ENCODE measurements at places on chromosomes 3 and 15.
A peak's percentile ranks its signal among the peaks of the same experiment; 100 is the strongest.

DNA sequence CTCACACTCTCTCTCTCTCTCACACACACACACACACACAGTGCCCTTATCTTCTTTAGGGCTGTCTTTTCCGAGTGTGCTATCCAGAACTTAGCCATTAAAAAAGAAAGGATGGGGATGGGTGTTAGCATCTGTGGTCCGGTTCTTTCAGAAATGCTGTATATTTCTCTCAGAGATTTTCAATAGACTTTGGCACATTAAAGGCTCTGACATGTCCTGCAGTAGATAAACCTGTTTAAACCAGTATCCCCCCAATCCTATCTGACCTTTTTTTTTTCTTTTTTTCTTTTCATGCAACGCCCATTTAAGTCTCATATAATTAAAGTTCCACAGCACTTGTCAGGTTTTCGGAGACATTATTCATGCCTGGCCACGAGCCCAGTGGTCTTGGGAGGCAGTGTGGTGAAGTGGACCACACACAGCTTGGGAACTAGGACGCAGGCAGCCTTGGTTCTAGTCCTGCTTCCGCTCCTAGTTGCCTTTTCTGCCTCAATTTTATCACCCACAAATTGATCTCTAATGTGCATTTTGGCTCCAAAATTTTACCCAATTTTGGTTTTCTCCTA, 13.3 kb downstream of the CAV3 start:
- DNase-seq, result no peak

DNA sequence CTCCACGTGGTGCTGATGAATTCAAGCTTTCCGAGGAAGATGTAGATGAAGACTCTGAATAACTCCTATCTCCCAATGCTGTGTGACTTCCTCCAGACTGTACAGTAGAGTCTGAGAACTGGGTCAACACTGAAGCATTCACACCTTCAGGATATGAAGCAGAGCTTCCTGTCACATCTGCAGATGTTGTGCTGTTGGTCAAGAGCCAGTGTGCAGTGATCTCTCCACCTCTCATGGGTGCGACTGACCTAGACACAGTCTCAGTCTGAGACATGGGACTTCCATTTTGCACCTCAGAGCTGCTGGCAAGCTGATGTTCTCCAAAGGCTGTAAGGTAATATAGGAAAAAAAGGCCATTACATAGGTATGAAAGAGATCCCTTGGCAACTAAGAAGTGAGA, 36.5 kb downstream of the HEG1 start:
- no peak for DNase-seq

GRCh38 chr15:99702895-99703602, 30.2 kb downstream of the LYSMD4 start:
- no peak for DNase-seq

- no peak for DNase-seq
These were observed 200.8 kb upstream of the STRIT1 start for GRCh38 chr3:155494332-155494731.

- DNase-seq, result no peak
These were observed 342.8 kb downstream of the ERC2 start for GRCh38 chr3:56125358-56126005.

- DNase-seq, result no peak
These were observed 29.2 kb downstream of the SLC6A11 start for GRCh38 chr3:10845001-10845761.

DNA sequence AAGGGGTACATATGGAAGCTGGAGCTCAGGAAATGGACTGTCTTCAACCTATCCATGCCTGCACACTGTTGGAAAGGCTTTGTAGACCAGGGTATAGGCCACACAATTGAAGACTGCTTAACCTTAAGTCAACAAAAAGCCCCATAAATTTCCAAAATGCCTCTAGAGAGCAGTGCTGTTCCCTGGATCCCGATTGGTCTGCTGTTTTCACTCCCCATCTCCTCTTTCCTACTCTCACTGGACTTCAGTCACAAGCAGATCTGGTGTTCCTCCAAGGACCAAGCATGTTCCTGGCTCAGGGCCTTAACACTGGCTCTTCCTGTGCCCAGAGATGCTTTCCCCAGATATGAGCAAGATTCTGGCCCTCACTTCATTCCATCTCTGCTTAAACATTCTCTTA, 22.8 kb upstream of the LRRC34 start:
- no peak for DNase-seq

- no peak for DNase-seq
These were observed 372.7 kb downstream of the EDEM1 start for GRCh38 chr3:5560199-5560598.

- DNase-seq, result no peak
These were observed 213.4 kb downstream of the ZBBX start for GRCh38 chr3:167166594-167167253.

DNA sequence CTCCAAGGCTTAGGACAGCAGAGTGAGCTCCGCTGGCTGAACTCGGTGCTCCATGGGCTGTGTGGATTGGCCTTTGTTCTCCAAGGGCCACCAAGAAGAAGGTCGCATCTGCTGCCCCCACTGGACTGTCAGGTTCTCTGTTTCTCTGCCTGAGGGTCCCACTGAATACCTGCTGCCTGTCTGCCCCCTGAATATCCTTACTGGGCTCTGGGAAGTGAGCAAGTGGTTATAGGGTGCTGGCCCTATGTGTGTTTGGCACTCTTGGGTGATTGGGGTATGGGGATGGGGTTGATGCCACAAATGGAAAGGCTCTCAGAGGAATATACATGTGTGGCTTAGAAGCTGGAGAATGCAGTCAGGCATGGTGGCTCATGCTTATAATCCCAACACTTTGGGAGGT, 82.3 kb downstream of the THSD4 start:
- no peak for DNase-seq

- no peak for DNase-seq
These were observed 722 bp upstream of the CYP8B1 start for GRCh38 chr3:42876401-42876800.

DNA sequence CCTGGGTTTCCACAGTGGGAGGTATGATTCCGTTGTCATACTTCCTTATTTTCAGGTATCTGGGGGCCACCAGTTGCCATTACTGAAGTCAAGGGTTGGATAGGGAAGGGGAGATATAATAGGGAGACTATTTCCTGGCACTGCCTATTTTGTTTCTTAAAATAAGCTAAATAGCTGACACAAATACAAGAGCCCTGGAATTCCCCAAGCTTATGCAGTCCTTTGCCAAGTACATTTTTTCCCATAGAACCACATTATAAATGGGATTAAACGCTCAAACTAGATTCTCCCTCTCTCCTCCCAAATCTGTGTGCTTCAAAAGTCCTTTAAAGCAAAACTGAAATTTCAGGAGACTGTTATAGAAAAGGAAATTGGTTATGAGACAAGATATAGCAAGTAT, 68.7 kb downstream of the AP4E1 start:
- no peak for DNase-seq

DNA sequence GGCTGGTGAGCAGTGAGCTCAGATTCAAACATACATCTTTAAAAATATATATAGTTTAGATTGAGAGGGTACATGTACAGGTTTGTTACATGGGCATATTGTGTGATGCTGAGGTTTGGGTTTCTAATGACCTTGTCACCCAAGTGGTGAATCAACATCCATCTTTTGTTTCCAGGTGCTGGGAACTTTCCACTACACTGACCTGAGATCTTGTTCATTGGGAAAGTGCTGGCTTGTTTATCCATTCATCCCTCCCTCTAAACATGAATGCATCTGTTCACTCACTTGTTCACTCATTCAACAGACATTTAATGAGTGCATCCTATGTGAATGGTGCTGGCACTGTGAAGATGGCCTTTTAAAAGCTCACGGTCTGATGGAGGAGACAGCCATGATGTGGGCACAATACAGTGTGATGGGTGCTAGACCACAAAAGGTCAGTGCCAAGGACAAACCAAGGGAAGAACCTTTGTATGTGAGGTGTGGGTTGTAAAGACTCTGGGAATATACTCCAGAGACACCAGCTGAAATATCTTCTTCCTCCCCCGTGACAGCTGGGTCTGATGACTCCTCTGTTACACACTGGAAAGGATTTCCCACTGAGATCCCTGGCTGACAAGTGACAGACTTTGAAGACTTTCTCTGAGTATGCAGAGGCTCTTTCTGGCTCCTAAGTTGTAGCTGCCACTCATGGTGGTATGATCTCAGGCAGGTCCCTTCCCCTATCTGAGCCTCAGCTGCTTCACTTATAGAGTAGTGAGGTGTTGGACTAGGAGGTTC, 16.2 kb upstream of the ITGA11 start:
- DNase-seq, result peak; percentile 6

DNA sequence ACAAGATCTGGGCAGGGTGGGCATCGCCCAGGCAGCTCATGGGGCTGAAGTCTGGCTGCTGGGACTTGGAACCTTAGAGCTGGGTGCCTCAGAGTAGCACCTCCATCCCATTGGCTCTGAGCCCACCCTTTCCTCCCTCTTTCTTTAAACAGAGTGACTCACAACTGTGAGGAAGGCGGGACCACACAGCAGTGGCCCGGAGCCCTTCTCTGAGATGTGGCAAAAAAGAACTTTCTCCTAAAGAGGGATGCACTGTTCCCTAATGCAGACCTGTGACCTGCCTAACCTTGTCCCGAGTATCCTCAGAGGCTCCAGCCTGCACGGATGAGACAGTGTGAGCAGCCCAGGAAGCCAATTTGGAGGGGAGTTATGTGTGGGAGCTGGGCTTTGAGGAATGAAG, 23.6 kb downstream of the PRR20G start:
- no peak for DNase-seq

GRCh38 chr3:78845605-78846004, 922.2 kb downstream of the ROBO1 start:
- no peak for DNase-seq

DNA sequence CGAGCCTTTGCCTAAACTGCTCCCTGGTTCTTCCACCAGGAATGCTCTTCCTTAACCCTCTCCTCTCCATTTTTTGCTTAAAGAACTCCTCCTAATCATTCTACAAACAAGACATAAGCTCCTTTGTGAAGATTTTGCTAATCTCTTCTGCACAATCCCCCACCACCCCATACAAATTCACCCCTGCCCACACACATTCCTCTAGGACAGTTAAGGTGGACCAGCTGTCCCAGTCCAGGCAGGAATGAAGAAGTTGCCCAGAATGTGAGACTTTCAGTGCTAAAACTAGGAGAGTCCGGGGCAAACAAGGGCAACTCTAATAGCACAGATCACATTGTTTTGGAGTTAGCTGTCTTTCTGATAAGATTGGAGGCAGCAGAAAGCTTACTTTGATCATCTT, 13.9 kb upstream of the FAM174B start:
- DNase-seq, result no peak

GRCh38 chr3:38579551-38580449, 69.7 kb downstream of the SCN5A start:
- DNase-seq, result peak; percentile 56

DNA sequence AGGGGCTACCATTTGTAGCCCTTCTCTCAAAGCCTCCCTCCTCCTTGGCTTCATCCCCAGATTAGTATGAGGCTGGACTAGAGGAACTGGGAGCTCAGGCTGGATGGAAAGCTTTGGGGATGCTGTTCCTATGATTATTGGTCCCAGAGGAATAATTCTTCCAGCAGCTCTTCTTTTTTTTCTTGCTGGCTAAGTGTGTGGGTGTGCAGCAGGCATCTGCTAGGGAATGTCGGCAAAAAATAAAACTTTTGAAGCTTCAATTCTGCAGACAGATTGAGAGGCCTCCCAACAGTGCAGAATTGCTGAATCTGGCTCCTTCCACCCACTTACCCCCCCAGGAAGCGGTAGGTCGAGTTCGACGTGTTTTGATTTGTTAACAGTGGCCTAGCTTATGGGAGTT, 138.5 kb upstream of the ANKRD28 start:
- DNase-seq, result no peak

- DNase-seq, result no peak
These were observed 52.7 kb downstream of the COL6A6 start for GRCh38 chr3:130569461-130570365.

DNA sequence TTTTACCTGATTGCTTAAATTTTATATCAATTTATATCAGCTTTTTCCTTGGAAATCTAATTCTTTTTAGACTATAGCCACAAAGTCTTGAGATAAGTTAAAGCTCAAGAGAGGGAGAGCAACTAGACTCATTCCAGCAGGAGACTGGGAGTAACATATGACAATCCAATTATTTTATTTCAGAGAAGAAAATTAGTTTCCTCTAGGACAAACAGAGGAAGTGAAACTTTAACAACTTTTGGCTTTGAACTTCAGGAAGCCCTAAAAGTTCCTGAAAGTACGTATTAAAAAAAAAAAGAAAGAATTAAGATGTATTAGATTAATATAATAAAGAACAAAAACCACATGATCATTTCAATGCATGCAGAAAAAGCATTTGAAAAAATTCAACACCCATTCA, 13.9 kb upstream of the UBE2E2 start:
- no peak for DNase-seq

DNA sequence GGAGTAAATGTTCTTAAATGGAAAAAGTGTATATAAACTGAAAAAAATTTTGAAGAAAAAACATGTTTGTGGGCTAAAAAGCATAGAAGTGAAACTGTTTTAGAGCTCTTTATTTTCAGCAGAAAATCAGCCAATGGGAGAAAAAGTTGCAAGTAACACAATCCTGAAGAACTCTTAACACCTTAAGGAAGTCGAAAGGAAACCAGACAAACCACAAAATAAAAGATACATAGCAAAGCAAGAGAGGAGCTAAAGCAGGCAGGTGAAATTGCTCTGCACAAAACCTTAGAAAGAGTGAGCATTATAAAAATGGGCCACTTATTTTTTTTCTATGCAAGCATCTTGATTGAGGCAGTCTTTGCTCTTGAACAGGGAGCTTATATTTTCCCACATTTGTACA, 300.5 kb downstream of the RAP2B start:
- no peak for DNase-seq

- DNase-seq, result no peak
These were observed 269.2 kb downstream of the SQOR start for GRCh38 chr15:45904019-45904418.

DNA sequence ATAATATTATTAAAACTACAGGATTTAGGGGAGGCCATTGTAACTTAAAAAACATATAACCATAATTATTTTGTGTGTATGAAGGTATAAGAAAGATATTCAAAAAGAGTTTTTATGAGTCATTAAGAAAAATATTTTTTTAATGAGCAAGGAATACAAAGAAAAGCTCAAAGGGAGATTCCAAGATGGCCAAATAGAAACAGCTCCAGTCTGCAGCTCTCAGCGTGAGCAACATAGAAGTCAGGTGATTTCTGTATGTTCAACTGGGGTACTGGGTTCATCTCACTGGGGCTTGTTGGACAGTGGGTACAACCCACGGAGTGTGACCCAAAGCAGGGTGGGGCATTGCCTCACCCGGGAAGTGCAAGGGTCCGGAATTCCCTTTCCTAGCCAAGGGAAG, 336.1 kb downstream of the TBL1XR1 start:
- no peak for DNase-seq

DNA sequence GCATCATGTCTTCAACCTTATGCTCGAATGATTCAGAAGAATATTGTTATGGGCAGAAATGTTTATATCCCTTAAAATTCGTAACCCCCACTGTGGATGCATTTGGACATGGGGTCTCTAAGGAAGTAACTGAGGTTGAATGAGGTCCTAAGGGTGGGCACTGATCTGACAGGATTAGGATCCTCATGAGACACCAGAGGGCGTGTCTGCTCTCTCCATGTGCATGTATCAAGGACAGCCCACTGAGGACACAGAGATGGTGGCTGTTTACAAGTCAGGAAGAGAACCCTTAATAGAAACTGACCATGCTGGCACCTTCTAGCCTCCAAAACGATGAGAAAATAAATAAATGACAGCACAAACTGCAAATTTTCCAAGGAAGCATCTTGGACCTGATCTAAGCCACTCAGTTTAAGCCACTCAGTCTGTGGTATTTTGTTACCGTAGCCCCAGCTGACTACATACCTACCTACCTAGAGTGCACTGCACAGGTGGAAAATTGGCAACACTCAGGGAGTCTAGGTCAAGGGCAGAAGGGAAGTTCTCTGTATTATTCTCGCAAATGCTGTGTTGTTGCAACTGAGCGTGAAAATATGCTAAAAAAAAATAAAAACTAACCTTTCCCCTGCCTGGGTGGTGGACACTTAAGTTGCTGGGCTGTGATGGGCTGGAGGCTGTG, 126.6 kb downstream of the TJP1 start:
- no peak for DNase-seq
